ENCODE measurements at places on chromosomes 5 and 9.

DNA sequence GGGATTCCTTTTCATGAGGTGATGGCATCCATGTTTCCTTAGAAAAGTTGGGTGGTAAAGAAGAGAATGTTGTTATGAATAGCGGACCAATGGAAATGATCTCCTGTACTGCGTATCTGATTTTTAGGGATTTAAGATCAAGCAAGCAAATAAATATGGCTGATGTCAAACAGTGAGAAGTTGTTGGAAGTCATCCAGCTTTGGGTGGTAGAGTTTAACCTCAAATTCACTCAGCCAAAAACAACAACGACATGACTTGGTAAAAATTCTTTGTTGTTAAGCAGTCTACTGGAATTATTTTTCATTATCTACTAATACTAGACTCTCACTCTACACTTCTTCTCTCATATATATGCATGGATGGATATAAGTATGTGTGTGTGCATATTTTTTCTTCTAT lies 426.5 kb downstream of the CTNND2 start:
- no peak for DNase-seq

DNA sequence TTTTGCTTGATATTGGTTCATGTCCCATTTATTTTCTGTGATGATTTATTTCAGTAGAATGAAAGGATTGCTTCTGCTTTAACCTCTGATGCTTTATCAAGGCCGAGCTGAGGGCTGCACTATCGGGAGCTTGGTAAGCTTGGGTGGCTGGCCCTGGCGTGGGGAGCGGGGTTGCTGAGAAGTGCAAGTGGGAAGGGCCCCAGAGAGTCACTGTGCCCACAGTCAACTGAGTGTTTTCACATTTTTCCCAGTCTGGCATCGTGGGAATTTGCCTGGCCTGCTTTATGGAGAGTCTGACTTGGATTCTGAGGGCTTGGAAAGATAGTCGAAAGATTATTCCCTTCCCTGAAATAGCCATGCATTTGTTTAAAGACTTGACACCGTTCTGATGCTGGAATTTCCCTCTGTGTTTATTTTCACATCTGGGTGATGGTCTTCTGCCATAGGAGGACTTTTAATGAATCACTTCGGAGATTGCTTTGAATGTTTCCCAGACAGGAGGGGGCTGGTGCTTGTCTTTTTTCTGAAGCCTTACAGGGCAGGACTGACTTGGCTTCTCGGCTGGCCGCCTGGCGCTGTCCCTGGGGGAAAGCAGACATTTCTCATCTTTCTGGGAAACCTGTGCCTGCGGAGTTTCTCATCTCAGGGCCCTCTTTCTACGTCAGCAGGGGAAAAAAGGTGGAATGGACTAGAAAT lies 139.0 kb downstream of the BOD1 start:
- no peak for DNase-seq

DNA sequence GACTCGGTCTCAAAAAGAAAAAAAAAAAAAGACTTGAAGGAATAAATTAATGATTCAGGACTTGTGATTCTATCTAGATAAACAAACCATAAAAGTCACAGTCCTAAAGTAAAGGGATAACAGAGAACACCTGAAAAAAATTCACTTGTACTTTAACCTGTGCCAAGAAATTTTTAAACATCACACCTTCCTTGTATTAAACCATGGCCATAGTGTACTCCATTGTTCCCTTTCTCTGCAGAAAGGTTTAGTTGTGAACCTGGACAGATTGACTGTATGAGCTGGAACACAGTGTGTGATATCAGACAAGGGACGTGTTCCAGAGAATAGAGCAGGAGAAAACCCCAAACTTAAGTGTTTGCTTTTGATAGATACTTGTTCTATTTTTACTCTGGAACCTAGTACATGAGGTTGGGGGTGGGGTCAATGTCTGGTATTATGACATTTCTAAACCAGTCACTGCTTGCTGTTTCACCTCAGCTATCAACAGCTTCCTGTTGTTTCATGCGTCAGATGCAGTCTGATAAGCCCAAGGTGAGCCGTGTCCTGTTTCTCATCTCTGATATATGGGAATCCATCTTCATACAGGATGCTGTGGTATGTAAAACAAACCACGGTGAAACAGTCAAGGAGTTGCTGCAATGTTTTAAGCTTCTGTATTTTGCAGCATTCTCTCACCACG lies 62.5 kb upstream of the ITGA1 start:
- DNase-seq = no peak

DNA sequence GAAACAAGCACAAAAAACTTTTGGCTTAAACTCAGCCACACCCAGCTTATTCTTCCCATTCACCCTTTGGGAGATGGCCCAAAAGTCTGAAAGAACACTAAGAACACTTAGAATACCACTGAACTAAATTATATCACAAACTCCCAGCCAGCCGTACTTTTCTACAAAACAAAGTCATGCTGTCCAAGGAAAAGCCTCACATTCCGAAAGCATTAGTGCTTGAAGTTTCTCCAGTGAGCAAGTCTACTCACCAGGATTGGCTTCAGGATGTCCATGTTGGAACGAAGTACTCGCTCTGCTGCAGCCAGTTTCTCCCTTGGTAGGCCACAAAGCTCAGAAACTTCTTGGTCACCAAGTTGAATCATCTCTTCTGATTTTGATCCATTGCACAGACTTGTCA lies 69.7 kb downstream of the ABCA1 start:
- DNase-seq = no peak

DNA sequence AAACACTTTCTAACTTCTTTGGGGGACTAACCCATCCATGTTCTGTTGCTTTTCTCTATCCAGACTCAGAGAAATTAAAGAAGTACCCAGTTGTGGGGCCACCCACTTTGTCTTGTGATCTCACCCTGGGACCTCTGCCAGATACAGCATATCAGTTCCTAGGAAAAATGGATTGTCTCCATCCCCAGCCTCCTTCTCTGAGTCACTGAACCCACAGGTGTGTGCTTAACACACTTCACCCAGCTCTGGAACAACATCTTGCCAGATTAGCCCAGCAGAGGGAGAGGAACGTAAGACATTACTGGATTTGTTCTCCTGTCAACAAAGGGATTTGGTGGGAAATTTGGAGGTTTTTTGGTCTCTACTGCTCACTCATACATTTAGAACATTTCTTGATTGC lies 19.2 kb downstream of the FAM240B start:
- DNase-seq = no peak

GRCh38 chr9:137408651-137409405 lies 14.1 kb downstream of the EXD3 start:
- DNase-seq = no peak

DNA sequence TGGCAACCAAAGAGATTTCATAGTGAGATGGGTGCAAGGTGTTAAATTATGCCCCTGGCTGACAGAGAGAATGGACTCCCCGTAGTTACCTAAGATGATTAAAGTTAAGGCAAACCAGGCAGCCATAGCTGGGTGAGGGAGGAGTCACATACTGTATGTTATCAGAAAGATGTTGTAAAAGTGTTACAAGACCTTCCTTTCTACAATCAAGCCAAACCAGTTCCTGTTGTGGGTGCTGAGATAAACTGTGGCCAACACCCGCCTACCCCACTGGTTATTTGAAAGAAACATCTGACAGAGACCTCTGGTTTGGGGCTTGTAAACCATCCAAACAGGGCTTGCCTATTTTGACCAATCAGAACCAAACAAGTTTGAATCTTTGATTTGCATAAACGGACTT lies 684.7 kb upstream of the NUDT12 start:
- DNase-seq = no peak

- no peak for DNase-seq
Measured at GRCh38 chr5:8628521-8628920, 759.6 kb downstream of the MTRR start.

- no peak for DNase-seq
Measured at GRCh38 chr9:32161720-32162119, 222.7 kb upstream of the ACO1 start.

DNA sequence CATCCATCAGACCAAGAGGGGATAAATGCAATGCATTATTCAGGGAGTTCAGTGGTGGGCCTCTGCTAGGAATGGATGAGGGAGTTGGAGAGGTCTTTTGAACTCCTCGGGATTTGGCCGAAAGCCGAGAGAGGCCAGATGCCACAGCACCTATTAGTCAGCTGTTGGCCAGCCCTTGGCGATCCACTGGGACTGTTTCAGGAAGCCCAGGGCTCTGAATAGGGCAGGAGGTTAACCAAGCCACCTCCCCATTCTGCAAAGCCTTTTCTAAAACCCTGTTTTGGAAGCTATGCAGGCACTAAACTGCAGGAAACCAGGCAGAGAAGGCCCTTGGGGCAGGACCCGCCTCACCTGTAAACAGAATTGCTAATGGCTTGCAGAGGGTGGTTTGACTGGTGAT lies 37.8 kb downstream of the ASTN2 start:
- DNase-seq = no peak

DNA sequence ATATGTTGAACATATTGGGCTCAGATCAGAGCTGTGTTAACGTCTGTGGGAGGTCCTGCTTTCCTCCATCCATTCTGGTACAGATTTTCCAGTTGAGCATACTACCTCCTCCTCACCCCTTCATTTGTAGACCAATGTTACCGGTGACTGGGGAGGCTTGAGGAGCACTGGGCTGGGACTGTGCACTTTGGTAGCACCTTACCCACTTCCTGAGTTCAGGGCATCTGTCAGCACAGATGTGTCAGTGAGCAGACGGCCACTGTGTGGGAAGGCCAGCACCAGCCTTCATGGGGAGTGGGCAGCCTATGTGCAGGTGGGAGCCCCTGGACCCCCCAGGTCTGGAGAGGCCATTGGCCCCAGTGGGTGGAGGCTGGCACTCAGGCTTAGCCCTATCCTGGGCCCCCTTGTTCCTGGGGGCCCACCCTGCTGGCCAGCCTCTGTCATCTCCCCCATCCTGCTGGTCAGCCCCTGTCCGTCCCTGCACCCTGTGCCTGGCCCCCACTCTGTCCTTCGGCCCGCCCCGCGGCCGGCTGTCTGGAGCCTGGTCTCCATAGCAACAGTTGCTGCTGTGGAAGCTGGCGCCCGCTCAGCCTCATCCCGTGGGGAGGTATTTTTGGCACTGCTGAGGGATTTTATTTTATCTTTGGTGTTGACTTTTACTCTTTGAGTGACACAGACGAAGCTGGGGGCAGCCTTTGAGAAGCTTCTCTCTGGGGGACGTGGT lies 21.3 kb downstream of the WNK2 start:
- no peak for DNase-seq

DNA sequence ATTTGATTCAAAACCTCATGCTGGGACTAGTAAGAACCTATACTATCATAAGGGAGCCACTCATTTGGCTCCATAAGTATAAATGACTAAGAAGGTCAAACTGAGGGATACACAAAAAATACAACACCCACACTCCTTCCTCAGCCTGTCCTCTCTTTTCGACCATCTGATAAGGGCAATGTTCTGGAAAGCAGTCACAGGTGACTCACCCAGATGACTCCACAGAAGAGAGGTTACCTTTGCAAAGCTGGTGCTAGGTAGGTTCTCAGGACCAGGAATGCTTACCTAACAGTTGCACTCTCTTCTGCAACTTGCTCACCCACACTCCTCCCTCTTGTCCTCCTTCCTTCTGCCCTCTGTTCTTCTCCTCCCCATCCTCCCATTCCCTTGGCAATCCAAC lies 32.9 kb downstream of the LHFPL2 start:
- DNase-seq = no peak

DNA sequence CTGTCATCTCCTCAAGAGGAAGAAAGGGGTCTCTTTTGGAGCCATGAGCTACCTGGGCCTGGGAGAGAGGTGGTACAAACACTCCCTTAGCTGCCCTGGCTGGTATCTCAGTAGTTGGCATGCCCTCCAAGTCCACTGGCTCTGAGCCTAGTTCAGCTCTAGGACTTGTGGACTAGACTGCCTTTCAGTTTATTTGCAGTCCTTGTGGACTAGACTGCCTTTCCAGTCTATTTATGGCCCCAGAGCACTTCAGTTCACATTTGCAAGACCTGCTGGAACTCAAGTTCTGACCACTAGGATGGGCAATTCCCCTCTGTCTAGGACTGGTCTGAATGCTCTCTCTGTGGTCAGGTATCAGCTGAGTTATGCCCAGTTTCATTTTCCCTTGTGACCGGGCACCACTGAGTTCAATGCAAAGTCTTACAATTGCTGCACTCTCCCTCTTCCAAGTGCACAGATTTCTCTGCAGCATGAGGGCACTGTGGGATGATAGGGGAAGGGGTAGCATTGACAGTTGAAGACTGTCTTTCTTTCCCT lies 1019.0 kb downstream of the TAF11L14 start:
- no peak for DNase-seq

DNA sequence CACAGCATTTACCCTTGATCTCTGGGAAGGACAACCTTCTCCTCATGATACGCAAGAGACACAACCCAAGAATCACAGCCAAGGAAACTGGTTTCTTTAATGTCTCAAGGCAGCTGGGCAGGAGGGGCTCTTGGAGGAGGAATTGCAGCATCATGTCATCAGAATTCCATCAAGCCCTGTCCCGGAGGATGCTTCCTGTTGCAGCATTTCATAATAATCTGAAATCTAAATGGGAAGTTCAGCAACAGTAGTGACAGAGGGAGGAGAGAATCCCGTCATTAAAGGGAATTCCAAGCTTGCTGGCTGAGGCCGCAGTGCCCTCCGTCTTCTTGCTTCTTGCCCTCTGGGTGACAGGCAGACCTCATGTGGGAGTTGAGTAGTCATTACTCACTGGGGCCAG lies 192.7 kb downstream of the TENT4A start:
- DNase-seq = no peak

- no peak for DNase-seq
Measured at GRCh38 chr5:142626099-142626498, 59.8 kb downstream of the FGF1 start.

DNA sequence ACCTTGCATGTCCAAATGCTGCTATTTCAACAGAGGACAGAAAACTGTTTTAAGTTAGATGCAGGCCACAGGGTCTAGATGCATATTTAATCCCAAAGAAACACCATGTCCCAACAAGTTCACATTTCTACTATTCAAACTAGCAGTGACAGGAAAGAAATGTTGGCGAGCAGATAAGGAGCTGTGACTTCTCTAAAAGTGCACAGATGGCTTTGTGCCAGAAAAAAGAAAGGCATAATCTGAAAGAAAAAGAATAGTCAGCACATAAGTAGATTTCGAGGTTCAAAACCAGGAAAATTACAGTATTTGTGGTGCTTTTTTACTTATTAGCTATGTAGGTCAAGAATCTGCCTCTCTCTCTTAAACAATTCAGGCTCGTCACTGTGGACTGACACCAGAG lies 178.3 kb downstream of the DNAH5 start:
- DNase-seq = no peak

DNA sequence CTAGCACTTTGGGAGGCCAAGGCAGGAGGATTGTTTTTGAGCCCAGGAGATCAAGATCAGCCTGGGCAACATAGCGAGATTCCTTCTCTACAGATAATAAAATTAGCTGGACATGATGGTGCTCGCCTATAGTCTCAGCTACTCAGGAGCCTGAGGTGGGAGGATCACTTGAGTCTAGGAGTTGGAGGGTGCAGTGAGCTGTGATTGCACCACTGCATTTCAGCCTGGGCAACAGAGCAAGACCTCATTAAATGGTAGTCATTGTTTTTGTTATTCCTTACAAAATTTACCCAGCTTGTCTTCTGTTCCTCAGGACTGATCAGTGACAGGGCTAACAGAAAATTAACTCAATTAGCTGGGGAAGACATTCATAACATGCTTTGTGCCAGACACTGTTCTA lies 104.5 kb downstream of the NDFIP1 start:
- no peak for DNase-seq

GRCh38 chr5:73378070-73378469 lies 70.5 kb downstream of the FOXD1 start:
- DNase-seq = no peak
